ENCODE measurements at places on chromosomes 4 and X.

DNA sequence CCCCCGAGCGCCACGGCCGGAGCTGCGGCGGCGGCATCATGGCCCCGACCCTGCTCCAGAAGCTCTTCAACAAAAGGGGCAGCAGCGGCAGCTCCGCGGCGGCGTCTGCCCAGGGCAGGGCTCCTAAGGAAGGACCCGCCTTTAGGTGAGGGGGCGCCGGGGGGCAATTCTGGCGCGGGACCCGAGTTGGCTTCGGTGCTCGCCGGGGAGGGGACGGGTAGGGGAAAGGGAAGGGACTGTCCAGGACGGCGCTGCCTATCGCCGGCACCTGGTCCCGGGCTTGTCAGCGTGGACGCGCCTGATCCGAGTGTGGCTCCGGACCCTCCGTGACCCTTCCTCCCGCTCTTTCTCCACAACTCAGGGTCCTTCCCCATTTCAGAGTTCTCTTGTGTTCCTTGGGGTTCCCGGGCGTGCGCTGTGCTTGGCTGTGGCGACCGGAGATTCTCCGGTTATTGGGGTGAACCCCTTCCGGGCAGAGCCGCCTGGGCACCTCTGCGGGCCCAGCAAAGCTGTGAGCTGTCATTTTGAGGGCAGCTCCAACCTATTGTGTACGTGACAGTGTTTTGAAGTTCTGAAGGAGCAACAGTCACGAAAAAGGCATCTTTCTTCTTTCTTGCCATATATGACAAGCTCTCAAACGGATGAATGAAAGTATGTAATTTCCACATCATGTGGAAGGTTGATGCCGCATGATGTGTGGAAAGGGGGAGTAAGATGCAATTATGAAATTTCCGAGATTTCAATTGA is 522 bp downstream of the FNIP2 start:
- peaks cover 3% of the 10 kb centered on the region for H3K36me3 ChIP-seq
- peak overlapping the region; percentile 97 for H3K27ac ChIP-seq
- peaks cover 49% of the 10 kb centered on the region for H3K4me1 ChIP-seq
- peak; percentile 55 for DNase-seq
- H3K27me3 ChIP-seq, result no peaks in the 10 kb centered on the region

GRCh38 chrX:147741776-147742175 is 169.9 kb upstream of the FMR1 start:
- DNase-seq, result no peak
- H3K4me3 ChIP-seq, result no peak overlapping the region
- no peak overlapping the region for H3K27ac ChIP-seq
- no peaks in the 10 kb centered on the region for H3K36me3 ChIP-seq
- peaks cover 21% of the 10 kb centered on the region for H3K4me1 ChIP-seq

DNA sequence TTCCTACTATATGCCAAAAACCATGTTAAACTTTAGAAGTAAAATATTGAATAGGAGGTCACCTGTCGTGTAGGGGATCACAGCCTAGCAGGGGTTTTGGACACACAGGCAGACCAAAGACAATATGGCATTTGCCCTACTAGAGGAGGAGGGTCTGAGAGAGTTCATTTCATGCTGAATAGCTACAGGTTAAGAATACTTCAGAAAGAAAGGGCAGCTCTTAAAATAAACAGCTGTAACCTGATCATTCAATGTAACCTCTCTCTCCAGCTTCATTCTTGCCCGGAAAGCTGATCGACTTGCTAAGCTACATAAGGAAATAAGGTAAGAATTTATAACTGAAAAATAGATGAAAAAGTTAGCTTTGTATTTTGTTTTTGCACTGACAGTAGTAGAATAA is 79.9 kb downstream of the MAOA start:
- no peak overlapping the region for H3K4me3 ChIP-seq
- H3K27me3 ChIP-seq, result peaks cover 18% of the 10 kb centered on the region
- DNase-seq, result no peak
- H3K27ac ChIP-seq, result no peak overlapping the region

- peaks cover 16% of the 10 kb centered on the region for H3K4me1 ChIP-seq
- peaks cover 26% of the 10 kb centered on the region for H3K27me3 ChIP-seq
- H3K27ac ChIP-seq, result no peak overlapping the region
- H3K4me3 ChIP-seq, result no peak overlapping the region
- H3K36me3 ChIP-seq, result no peaks in the 10 kb centered on the region
Measured at GRCh38 chr4:80096175-80096850, 23.3 kb upstream of the ANTXR2 start.

DNA sequence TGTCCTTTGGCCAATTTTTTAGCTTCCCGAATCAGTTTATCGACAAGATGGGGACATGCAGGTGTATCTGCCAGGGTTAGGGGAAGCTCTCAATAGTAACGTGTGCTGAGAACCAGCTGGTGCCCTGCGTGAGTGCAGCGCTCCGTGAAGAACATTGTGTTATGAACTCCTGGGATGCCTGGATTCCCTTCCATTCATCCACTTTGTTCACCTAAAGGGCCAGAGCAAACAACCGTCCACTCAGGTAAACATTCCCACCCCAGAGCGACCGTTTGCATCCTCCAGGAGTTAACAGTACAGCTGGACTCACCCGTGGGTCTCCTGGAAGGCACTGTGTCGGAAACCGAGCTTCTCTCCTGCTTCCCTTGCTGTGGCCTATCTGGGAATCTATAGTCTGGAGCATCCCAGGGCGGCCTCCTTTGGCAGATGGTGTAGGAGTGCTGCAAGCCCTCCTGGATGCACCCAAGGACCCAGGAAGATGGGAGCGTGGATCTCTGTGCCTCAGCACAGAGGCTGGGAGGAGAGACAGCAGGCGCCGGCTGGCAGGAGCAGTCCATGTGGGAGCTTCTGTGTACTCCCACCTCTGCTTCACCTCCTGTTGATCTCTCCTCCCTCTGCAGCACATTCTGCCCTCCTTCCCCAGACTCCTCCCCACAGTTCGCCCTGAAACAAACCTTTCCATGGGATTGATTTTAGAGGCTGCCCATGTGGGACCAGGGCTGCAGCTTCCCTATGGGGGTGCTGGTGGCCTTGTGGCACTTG is 62.7 kb downstream of the SHROOM2 start:
- no peaks in the 10 kb centered on the region for H3K4me1 ChIP-seq
- H3K27me3 ChIP-seq, result peaks cover 28% of the 10 kb centered on the region
- no peak for DNase-seq
- no peaks in the 10 kb centered on the region for H3K36me3 ChIP-seq
- H3K4me3 ChIP-seq, result no peak overlapping the region
- H3K27ac ChIP-seq, result no peak overlapping the region

DNA sequence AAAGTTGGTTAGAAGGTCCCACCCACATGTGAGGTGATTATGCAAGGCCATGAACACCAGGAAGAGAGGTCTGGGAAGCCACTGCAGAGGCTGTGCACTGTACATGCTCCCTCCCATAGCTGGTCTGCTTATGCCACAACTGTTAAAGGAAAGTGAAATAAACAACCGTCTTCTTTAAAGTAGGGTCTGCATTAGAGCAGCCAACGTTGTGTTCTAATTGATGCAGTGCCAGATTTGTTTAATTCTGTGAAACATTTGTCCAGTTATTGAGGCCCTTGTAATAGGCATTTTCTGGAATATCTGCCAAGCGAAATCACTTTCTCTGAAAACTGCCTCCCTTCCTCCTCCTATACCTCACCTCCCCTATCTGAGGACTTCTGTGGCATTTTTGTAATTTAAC is 224.0 kb upstream of the LNX1 start:
- no peaks in the 10 kb centered on the region for H3K4me1 ChIP-seq
- H3K27ac ChIP-seq, result no peak overlapping the region
- no peak for DNase-seq
- peaks cover 10% of the 10 kb centered on the region for H3K27me3 ChIP-seq
- no peak overlapping the region for H3K4me3 ChIP-seq

GRCh38 chrX:112668476-112669409 is 11.0 kb downstream of the LHFPL1 start:
- DNase-seq, result no peak
- H3K36me3 ChIP-seq, result no peaks in the 10 kb centered on the region
- H3K4me3 ChIP-seq, result no peak overlapping the region
- no peak overlapping the region for H3K27ac ChIP-seq

GRCh38 chrX:10512741-10513140 is 107.6 kb downstream of the MID1 start:
- H3K36me3 ChIP-seq, result no peaks in the 10 kb centered on the region
- H3K27me3 ChIP-seq, result no peaks in the 10 kb centered on the region
- DNase-seq, result no peak
- H3K27ac ChIP-seq, result no peak overlapping the region
- no peaks in the 10 kb centered on the region for H3K4me1 ChIP-seq

DNA sequence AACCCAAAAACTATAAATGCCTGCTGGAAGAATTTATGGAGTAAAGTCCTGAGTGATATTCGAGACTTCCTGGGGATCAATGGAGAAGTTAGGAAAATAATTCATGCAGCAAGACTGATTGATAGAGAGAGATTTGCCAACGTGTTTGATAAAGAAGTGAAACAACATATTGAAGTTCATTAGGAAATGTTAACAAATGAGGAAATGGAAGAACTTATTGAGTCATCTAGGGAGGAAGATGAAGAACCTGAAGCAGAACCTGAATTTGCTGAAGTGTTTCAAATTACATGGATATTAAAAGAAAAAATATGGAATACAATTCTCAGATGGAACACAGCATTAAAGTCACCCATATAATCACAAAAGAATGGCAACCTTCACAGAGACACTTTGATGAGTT is 39.0 kb downstream of the DDX60 start:
- no peaks in the 10 kb centered on the region for H3K4me1 ChIP-seq
- H3K4me3 ChIP-seq, result no peak overlapping the region
- H3K27ac ChIP-seq, result no peak overlapping the region
- DNase-seq, result no peak
- H3K27me3 ChIP-seq, result no peaks in the 10 kb centered on the region
- peaks cover 5% of the 10 kb centered on the region for H3K36me3 ChIP-seq

- H3K27ac ChIP-seq, result no peak overlapping the region
- H3K36me3 ChIP-seq, result no peaks in the 10 kb centered on the region
- no peaks in the 10 kb centered on the region for H3K4me1 ChIP-seq
Measured at GRCh38 chr4:69095301-69095731, 958 bp upstream of the UGT2B7 start.

DNA sequence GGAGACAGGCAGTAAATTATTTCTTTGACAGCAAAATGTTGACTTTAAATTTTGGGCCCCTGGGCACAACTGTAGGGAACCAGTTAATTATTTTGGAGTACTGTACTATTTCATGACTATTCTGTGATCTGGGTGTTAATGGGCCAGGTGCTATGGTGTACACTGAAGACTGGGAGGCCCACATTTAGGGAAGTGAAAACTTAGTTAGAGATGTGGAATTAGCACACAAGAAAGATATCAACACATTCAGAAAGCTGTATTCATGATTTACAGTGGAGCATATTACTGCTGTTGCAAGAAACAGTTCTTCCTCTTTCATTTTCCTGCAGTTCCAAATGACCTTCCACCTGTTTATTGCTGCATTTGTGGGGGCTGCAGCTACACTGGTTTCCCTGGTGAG is 12.4 kb downstream of the PLP1 start:
- no peak overlapping the region for H3K27ac ChIP-seq
- H3K4me3 ChIP-seq, result no peak overlapping the region
- H3K36me3 ChIP-seq, result no peaks in the 10 kb centered on the region
- no peak for DNase-seq

DNA sequence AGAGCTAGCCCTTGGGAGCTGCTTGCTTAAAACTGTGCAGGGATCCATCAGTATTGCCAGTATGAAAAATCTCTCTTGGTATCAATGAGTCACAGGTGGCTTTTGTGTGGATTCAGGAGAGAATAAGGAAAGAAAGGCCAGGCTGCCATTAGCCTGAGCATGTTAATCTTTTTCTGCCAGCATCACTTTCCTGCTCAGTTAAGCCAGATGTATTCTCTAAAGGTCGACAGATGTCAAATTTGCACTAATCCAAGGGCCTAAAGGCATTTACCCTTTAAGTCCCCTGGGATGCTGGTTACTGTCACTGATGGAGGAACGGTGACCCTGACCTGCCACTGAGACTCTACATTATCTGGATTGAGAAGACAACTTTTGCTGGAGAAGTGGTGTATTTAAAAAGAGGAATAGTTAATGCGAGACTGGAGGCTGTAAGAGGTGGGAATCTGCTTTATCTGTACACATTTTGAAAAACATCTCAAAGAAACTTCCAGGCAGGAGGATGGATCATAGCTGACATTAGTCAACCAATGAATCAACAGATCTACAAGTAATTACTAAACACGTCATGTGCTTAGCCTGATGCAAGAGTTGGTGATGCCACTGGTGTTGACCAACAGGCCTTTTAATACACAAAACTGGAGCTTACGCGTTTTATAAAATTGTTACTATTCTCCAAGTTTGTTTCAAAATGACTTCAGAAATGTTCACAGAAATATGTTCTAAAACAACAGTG is 241.4 kb upstream of the ANXA3 start:
- no peak overlapping the region for H3K27ac ChIP-seq
- H3K36me3 ChIP-seq, result no peaks in the 10 kb centered on the region
- H3K27me3 ChIP-seq, result peaks cover 33% of the 10 kb centered on the region
- H3K4me3 ChIP-seq, result no peak overlapping the region
- peaks cover 20% of the 10 kb centered on the region for H3K4me1 ChIP-seq
- no peak for DNase-seq

DNA sequence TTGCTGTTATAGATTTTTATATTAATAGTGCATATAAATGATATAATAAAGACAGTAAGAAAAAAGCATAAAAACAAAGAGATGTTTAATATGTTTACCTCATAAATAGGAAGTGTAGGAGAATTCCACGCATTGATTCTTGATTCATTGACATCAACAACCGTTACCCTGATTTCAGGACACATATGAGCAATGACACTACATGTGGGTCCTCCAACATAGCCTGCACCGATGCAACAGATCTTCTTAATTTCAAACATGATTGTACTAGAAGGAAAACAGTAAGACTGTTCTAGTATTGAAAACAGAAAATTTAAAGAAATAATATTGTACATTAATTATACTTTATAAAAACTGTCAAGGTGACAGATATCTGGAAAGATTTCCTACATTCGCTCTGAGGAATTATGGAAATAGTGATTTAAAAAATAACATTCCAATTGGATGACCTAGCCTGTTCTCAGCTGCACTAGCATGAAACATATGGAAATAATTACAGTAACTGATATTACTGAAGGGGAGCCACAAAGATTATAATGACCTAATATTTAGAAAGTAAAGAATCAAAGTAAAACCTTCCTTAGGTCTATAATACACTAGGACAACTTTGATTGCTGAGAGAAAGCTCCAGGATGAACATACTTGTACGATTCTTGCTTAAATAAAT is 5.9 kb downstream of the UGDH start:
- H3K27ac ChIP-seq, result no peak overlapping the region
- DNase-seq, result no peak
- H3K4me1 ChIP-seq, result peaks cover 10% of the 10 kb centered on the region
- no peaks in the 10 kb centered on the region for H3K36me3 ChIP-seq
- no peak overlapping the region for H3K4me3 ChIP-seq

- no peak for DNase-seq
- H3K4me3 ChIP-seq, result no peak overlapping the region
- H3K36me3 ChIP-seq, result peaks cover 1% of the 10 kb centered on the region
Measured at GRCh38 chr4:58214376-58214775, 1104.2 kb upstream of the IGFBP7 start.

- no peak overlapping the region for H3K27ac ChIP-seq
- H3K36me3 ChIP-seq, result no peaks in the 10 kb centered on the region
- no peak for DNase-seq
- H3K4me3 ChIP-seq, result no peak overlapping the region
Measured at GRCh38 chr4:114236171-114236769, 256.8 kb upstream of the ARSJ start.
